ENCODE measurements at places on chromosomes 1 and 21.

- DNase-seq = no peak
Measured at GRCh38 chr21:17660862-17661261, 48.2 kb upstream of the BTG3 start.

DNA sequence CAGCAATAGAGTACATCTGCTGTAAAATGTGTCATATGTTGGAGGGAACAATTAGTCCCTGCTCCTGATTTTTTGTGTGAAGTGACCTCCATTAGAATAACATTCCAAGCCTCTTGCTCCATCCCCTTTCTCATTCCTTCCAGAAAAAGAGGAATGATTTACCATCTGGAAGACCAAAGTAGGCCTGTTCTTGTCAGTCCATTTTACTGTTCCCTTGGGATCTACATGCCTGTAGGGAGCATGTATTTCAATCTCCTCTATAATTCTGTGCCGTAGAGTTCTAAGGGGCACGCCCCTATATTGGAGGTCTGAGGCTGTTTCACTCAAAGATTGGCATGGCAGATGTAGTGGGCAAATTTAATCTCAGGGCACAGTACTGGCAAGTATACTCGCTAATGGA lies 48.8 kb upstream of the MAN1A2 start:
- no peak for DNase-seq

DNA sequence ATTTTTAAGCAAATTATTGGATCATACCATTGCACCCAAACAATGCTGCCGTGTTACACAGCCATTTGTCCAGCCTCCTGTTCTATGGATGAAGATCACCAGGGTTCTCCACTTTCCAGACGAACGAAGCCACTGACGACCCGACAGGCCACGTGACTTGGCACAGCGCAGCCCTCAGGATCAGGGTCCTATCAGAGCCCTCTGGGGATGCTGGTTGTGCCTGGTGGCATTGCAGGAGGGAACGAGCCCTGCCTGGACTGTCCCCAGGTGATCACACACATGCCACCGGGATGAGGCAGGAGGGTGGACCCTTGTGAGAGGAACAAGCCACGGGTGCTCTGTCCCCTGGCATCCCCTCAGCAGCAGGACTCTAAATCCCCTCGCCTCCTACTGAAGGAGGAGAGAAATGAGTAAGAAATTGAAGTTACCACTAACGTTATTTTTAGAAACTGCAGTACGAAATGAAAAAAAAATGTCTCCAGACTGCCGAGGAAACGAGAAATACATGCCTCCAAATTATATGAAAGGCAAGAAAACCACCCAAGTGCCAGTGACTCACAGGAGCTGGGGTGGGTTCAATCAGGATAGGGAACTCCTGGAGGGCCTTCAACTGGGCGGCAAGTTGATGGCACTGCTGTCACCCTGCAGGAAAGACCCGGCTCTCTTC lies 58.7 kb upstream of the PDE9A start:
- no peak for DNase-seq

DNA sequence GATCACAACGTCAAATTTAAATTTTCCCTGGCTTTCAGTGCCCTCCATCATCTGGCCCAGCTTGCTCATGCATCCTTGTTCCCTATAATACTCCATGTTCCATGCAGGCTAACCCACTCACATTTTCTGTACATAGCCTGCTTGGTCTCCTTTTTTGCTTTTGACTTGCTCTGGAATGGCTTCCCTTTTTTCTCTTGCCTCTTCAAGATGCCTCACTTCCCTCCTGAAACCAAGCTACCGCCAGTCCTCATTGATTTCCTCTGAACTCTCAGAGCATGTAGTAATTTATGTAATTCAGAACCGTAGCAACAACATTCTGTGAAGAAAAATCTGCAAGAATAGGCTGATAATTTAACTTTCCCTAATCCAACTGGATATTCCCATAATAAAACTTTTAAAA lies 10.3 kb downstream of the CAP1 start:
- no peak for DNase-seq

GRCh38 chr1:30083800-30084464 lies 639.5 kb downstream of the MATN1 start:
- DNase-seq = peak; percentile 54

DNA sequence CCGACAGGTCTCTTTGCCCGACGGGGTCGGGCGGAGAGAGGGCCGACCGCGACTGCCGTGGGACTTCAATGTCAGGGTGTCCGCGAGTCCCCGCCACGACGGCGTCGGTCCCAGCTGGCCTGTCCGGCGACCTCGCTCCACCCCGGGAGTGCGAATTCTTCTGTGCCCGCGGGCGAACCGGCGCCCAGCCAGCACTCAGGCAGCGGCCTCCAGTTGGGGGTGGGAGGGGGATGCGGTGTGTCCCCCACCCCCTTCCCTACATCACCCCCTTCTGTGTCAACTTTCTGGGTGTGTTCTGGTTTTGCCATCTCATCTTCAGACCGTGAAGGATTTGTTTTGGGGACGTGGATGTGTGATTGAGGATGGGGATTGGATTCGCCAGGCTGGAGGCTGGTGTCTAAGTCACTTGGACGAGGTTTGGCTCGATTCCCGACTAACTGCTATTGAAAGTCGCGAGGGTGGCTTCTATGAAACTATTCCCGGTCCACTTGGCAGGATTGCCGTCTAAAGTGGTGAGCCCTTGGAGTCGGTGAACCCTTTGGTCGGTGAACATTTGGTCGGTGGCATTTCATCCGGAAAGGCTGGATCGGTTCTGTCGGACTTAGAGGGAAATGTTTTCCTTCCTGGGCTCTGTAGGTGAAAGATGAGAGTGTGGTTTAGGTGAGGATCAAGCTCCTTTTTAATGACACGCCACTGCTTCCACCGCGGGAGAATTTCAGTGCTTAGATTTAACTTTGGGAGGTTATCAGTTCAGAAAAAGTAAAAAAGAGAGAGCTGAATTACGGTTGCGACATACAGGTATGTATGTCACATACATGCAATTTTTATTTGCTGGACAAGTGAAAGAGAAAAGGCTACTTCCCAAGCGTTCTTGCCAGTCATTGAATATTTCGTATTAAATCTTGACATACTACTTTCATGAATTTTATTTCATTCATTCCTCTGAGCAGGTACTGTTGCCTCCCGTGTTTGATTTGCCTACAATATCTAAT lies 771 bp downstream of the ABCD3 start:
- no peak for DNase-seq

DNA sequence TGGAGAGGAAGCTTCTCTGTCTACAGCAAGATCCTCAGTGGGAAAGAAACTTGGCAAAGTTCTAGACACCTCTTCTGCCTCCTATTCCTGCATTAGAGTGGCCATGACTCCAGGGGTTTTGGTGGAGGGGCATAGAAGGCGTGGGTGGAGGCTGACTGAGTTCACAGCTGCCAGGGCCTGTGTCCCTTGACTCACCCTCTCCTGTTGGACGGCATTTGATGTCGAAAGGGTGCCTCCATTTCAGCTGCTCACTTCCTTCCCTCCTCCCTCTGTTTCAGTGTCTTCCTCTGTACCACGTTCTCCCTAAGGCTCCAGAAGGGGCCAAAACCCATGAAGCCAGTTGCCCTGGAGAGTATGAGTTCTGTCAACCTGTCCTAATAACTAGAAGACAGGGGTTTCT lies 632 bp downstream of the TMEM79 start:
- DNase-seq = no peak

DNA sequence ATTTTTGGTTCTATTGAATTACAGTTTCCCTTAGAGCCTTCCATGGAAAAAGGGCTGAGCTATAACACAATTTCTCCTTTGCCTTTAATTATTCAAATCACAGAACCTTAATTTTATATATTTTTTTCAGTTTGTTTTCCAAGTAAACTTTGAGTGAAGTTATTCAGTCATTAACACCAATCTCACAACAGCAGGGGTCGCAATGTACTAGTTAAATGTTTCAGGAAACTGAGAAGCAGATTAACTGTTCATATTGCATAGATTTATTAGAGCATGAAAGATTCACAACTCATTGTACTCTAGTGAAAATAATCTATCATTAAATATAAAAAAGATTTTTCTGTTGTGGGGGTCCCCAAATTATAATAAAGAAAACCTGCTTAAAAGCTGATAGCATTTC lies 64.1 kb downstream of the KIFAP3 start:
- no peak for DNase-seq

GRCh38 chr1:91736715-91737615 lies 149.0 kb downstream of the TGFBR3 start:
- peak; percentile 71 for DNase-seq

Measured in H54 (cell line).